ENCODE measurements at places on chromosomes 7 and 10.

- DNase-seq: no peak
Measured at GRCh38 chr10:89120931-89121763, 86.0 kb downstream of the CH25H start.

DNA sequence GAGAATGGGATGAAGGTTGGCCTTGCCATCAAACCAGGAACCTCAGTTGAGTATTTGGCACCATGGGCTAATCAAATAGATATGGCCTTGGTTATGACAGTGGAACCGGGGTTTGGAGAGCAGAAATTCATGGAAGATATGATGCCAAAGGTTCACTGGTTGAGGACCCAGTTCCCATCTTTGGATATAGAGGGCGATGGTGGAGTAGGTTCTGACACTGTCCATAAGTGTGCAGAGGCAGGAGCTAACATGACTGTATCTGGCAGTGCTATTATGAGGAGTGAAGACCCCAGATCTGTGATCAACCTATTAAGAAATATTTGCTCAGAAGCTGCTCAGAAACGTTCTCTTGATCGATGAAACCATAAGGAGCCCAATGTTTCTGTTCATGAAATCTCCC lies 637 bp downstream of the RPEL1 start:
- no peak for DNase-seq

- no peak for DNase-seq
Measured at GRCh38 chr7:73770002-73770859, at the start of gene CLDN3. Gene CLDN3, minus strand, starts transcription at chr7:73770270. Its CDS starts 221 bp downstream, at chr7:73770049.

GRCh38 chr10:45657033-45657926 lies 15.3 kb downstream of the ZFAND4 start:
- DNase-seq: no peak

DNA sequence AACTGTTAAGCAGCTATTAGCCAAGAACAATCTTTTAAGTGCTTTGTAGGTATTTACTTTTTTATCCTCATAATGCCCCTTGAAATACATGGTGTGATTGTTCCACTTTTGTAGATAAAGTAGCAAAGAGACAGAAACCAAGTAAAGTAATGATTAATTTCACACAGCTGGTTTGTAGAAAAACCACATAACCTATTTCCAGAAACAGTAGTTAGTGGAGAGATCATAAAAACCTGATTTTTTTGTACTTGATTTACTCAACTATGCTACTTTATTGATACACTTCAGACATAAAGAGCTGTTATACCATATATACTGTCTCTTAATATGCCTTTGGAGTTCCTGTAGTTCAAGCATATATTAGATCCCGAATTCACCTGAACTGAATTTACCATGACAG lies 118.4 kb downstream of the SEMA3A start:
- no peak for DNase-seq

DNA sequence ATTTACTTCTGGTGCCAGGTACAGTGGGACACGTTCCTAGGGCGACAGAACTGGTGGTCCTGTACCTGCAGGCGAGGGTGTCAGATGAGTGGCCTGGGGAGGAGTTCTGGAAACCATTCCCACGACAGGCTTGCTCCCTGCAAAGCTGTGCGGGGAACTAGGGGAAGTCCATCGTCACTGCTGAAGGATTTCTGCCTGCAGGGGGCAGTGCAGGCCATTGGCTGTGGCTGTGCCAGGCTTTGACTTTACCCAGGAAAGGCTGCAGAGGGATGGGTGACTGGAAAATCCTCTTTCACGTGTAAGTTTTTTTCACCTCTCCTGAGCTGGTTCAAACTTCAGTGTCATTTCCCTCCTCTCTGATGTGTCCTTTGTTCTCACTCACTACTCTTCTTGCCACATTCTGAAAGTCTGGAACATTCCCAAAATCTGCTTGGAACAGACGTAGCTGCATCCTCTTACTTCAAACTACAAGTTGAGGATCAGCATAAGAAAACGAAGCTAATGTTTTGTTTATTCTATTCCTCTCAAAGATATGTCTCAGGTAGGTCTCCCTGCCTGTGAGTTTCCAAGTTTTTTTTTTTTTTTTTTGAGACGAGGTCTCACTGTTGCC lies 126.5 kb downstream of the SH2D4B start:
- no peak for DNase-seq

DNA sequence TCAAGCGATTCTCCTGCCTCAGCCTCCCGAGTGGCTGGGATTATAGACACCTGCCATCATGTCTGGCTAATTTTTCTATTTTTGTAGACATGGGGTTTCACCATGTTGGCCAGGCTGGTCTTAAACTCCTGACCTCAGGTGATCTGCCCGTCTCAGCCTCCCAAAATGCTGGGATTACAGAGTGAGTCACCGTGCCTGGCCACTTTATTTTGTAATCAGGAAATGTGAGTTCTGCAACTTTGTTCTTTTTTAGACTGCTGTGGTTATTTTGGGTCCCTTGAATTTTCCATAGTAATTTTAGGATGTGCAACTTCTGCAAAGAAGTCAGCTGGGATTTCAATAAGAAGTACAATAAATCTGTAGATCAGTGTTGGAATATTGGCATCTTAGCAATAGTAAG lies 96.8 kb downstream of the CYTH3 start:
- no peak for DNase-seq

DNA sequence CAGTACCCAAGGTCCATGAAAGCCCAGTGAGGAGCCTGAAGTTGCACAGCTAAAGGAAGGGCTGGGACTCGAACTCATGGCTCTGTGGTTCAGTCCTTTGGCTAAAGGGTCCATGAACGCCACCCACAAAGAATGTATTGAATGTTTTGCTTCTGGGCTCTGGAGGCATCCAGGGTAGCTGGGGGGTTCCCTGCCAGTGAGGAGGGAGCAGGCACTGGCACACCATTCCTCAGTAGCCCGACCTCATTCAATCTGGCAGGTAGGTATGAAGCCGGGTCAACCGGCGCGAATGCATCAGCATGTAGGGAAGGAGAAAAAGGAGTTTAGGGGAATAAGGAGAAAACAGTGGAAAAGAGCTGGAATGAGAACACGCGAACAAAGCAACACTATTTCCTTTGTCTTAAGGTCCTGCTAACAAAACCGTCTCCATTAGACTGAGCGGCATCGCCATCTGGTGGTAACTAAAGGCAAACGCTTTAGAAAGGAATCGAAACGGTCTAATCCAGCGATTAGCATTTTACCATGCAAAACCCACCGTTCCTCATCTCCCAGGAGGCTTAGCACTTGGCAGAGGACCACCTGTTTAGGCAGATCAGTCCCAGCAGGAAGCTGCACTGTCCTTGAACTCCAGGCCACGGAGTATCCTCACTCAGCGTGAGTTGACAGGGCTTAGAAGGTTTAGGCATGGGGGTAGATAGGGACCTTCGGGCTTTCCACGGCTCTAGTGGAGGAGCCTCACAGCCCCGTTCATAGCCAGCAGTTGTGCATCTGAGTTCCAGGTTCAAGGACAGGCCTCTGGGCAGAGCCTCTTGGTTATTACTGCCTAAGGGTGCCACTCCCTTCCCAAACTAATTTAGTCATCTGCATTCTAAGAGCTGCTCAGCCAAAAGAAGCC lies 122.8 kb downstream of the UBE2H start:
- no peak for DNase-seq

GRCh38 chr7:135150072-135150782 lies 2.4 kb downstream of the TMEM140 start:
- DNase-seq: no peak

DNA sequence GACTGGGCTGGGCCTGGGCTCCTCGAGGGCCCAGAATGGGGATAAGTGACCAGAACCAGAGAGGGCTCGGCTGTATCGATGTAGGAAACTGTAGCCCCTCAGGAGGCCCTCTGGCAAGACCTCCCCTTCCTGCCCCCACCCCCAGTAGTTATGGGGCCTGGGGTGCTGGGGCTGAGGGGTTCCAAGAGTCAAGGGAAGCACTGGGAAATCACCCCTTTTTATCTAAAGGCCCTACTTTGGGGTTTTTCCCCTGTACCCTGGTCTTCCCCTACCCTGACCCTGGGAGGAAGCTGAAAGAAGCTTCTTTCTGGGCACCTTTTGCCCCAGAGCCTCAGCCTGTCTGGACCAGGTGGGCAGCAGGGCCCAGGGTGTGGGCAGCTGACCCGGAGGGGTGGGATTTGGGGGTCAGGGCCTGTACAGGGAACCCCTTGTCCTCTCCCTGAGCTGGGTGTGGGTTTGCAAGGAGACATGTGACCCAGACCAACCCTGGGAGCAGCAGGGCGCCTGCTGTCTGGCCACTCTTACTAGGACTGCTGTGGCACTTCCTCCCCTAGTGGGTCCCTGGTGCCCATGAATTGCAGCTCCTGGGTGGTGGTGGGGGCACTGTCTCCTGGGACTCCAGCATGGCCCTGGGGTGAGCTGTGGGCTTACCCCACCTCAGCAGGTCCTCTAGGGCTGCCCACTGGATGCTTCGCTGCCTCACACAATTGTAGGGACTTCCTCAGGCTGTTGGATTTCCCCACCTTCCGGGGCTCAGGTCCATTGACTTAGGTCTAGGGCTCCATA lies 1.5 kb downstream of the IRF5 start:
- DNase-seq: no peak

DNA sequence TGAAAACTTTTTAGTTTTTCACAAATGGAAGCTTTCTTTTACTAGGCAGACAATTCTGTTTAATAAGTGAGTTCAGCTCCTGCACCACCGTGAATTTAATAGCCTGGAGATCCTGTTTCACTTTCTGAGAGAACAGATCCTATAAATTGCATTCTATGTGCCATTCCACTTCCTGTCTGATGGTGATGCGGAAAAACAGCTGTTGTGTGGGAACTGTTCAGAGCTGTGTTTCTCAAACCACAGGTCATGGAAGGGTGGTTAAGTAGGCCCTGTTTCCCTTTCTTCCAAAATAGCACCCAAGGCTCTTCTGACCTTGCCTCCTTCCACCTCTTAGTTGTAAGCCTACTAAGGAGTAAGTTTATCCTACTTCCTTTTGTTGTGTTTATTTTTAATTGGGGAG lies 97.2 kb upstream of the DKK1 start:
- no peak for DNase-seq

GRCh38 chr7:22622116-22622785 lies 104.7 kb upstream of the IL6 start:
- DNase-seq: no peak

GRCh38 chr7:133164498-133164897 lies 82.6 kb upstream of the CHCHD3 start:
- DNase-seq: no peak
